ENCODE measurements at places on chromosomes 1 and 21.

DNA sequence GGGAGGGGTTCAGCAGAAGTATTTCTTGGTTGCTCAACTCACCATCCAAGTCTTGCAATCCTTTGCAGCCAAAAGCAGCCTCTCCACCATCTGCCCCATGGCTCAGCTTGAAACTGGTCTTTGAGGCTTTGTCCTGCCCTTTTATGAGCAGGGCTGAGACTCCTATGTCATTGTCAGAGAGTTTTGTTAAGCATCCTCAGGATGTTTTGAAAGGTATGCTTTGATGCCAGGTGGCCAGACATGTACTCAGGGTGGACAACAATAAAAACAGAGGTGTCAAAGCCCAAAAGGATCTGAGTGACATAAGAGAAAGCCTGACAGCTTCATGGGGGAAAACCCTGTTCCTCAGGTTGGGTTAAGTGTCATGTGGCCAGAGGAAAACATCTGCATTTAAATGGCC lies 310.5 kb downstream of the PRDM2 start:
- no peak for DNase-seq

- DNase-seq, result no peak
Measured at GRCh38 chr1:24417681-24418080, 2.1 kb downstream of the NIPAL3 start.

GRCh38 chr1:42006093-42006492 lies 87.4 kb upstream of the HIVEP3 start:
- DNase-seq, result no peak

GRCh38 chr1:68481041-68481440 lies 15.8 kb downstream of the DEPDC1 start:
- DNase-seq, result no peak

- DNase-seq, result no peak
Measured at GRCh38 chr1:66437136-66437401, 96.9 kb upstream of the SGIP1 start.

DNA sequence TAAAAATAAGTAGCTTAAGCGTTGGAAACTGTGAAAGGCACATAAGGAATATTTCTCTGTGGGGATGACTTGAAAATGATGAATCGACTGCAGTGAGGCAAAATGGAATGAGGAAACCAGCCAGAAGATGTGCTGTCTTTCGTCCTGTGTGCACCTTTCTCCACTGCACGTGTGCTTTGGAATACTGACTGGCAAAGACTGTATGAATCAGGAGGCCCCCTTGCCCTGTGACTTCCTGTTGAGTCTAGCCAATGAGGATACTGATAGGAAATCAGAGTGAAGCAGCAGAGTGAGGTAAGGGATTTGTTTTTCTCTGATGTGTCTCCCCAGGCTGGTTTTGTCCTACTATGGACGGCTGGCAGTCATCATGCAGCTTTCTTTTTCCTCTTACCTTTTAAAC lies 118.2 kb upstream of the ADGRL4 start:
- DNase-seq, result no peak

- DNase-seq, result no peak
Measured at GRCh38 chr1:28343405-28343804, 14.6 kb downstream of the MED18 start.

GRCh38 chr1:230760360-230760827 lies 13.2 kb downstream of the CAPN9 start:
- no peak for DNase-seq

- DNase-seq, result no peak
Measured at GRCh38 chr1:17755120-17755519, at the start of gene ACTL8. ACTL8 (plus strand) TSS chr1:17755333; CDS start chr1:17823009, 67,676 bp downstream.

DNA sequence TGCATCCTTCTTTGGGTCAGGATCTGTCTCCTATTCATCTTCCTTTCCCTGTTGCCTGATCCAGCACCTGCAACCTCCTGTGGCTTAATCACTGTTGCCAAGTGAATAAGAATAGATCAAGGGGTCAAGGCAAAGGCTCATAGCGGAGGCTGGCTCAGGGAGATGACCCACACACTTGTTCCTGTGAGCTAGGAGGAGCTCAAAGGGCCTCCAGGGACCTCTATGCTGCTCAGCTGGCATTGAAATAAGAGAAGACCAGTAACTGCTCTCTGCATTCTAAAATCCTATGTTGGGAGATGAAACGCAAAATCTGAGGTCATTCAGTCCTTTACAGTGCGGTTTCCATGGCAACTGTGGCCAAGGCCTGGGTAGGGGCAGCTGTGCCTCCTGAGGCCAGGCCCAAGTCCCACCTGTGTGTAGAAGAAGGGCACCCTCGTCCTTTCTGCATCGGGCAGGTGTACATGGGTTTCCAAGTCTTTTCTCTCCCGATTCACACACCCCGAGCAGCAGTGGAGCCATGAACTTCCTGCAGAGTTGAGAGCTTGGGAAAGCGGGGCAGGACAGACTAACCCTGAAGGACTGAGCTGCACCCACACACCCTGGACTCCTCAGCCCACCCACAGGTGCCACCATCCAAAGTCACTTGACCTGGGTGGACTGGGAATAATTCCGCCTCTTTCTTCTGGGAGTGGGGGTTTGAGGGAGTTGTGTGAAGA lies 27.8 kb upstream of the STUM start:
- no peak for DNase-seq

DNA sequence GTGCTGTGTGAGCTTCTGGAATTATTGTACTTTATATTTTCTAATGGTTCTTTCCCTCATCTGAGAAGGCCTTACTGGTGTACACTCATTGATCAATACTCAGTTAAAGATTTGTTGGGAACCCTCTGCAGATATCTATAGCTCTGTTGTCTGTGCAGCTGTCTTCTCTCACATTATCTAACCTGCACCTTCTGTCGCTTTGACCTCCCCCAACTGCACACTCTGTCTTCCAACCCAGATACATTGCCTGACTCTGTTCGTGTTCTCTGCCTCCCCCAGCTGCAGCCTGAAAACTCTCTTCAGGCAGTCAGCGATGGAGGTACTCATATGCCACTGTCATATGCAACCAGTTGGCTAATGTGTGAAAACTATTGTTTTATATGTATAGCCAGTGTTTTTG lies 334.3 kb downstream of the NCAM2 start:
- no peak for DNase-seq

- DNase-seq, result no peak
Measured at GRCh38 chr1:89201106-89201794, 2.5 kb upstream of the GBP4 start.

DNA sequence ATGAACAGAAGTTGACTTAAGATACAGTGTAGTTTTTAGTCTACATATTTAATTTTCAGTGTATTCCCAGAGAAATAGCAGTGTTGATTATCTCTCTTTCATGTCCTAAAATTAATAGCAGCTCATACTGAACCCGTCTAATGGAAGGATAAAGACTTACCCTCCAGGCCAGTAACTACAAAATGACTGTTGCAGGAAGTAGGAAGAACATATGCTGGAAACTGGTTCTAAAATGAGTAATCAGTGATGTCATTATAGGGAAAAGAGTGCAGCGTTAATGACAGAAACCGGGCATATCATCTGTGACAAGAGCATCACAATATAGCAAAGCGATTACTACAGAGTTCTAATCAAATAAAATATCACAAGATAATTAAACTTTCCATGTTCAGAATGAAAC lies 385.5 kb downstream of the SMYD3 start:
- DNase-seq, result no peak

DNA sequence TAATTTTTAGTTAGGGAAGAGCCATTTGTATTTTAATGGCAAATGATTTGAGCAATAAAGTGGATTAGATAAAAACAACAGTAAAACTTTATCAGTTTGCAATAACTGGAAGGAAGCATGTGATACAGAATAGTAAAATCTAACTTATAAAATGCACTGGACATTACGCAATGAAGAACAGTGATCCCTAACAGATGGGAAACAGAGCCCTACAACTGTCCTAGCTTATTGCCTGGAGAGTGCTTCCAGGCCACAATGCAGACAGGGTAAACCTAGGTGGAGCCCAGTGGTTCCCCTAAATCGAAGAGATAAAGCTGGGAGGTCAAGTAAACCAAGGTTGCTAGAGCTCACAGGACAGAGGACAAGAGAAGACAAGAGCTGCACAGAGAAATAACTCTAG lies 7.0 kb downstream of the OMA1 start:
- DNase-seq, result no peak

- DNase-seq, result no peak
Measured at GRCh38 chr1:166822385-166822784, 16.9 kb upstream of the POGK start.

- no peak for DNase-seq
Measured at GRCh38 chr21:43355925-43356289, 71.0 kb downstream of the SIK1 start.

- DNase-seq, result no peak
Measured at GRCh38 chr1:7345516-7345915, 425.6 kb upstream of the VAMP3 start.

- DNase-seq, result no peak
Measured at GRCh38 chr1:60487565-60488345, 414.2 kb upstream of the C1orf87 start.

- no peak for DNase-seq
Measured at GRCh38 chr1:226100436-226101391, 38.2 kb downstream of the H3-3A start.

- DNase-seq, result no peak
Measured at GRCh38 chr1:220221670-220222069, 50.6 kb downstream of the RAB3GAP2 start.

- DNase-seq, result no peak
Measured at GRCh38 chr1:241355311-241356010, 1.5 kb downstream of the RGS7 start.

DNA sequence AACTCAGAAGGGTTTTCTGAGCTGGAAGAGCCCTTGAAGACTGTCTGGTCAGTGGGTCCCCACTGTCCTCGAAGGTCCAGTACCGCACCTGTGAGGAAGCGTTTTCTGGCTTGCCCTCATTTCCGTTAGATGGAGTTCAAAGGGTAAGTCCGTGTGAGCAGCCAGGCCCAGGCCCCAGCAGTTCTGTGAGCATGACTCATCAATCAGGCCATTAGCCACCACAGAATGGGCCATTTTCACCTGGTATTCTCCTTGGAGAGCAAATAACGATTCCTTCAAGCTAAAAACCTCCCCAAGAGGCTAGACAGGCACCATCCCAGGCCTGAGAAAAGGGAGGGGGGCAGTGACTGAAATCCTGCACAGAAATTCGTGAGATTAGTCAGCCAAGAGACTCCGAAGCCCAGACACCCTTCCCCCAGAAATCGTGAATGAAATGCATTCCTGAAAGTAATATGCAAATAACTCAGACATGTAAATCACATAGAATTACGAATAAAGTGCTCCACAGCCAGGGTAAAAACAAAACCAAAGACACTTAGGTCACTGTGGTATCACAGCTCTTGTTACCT lies 66.0 kb downstream of the BCAR3 start:
- no peak for DNase-seq

All from caudate nucleus (tissue), 63 donors.